CD4-positive, alpha-beta T cell treated with Interleukin-4 for 4 hours (primary cell): ENCODE measurements at places on chromosomes 3 and 15.

GRCh38 chr15:29815000-29815710, 7.1 kb downstream of the TJP1 start:
- DNase-seq: no peak

DNA sequence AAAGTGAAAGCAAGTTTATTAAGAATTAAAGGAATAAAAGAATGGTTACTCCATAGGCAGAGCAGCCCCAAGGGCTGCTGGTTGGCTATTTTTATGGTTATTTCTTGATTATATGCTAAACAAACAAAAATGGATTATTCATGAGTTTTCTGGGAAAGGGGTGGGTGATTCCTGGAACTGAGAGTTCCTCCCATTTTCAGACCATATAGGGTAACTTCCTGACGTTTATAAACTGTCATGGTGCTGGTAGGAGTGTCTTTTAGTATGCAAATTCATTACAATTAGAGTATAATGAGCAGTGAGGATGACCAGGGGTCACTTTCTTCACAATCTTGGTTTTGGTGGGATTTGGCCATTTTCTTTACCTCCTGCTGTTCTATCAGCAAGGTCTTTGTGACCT, 707.9 kb downstream of the ZNF385D start:
- DNase-seq: no peak

DNA sequence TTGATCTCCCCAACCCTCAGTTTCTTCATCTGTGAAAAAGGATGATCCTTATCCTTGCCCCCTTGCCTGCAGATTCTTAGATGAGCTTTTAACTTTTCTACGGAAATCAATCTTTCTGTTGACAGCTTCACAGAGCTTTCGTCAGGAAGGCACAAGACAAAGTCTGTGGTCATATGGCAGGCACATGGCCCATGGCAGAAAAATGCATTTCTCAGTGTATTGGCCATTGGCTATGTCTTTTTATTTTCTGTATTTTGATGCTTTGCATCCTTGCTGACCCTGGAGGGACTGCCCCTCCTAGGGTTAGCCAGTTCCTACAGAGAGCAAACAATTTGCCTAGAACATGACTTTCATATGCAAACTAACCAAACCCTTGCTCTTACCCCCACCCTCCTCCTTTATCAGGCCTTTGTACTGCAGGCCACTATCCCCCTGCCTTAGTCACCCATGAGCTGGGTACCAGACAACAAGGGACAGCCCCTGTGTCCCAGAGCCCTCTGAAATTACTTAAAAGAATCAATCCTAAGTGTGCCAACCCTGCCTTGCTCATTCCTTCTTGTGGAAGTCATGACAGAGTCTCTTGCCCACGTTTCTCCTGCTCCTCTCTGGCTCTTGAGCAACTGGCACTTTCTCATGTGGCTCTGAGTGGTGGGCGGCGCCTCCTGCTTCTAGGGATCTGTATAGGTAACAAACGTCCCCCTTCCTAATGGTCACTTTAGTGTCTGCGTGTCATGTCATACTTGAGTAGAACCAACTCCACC, 24.1 kb upstream of the NOX5 start:
- no peak for DNase-seq

GRCh38 chr3:69761896-69762767, 22.9 kb downstream of the MITF start:
- DNase-seq: no peak

- DNase-seq: no peak
Observed at GRCh38 chr3:65669163-65669875, 369.4 kb downstream of the MAGI1 start.

- peak; percentile 17 for DNase-seq
Observed at GRCh38 chr3:16510620-16511319, 2.7 kb downstream of the RFTN1 start.

- no peak for DNase-seq
Observed at GRCh38 chr15:64337761-64338160, 18.2 kb downstream of the CSNK1G1 start.

DNA sequence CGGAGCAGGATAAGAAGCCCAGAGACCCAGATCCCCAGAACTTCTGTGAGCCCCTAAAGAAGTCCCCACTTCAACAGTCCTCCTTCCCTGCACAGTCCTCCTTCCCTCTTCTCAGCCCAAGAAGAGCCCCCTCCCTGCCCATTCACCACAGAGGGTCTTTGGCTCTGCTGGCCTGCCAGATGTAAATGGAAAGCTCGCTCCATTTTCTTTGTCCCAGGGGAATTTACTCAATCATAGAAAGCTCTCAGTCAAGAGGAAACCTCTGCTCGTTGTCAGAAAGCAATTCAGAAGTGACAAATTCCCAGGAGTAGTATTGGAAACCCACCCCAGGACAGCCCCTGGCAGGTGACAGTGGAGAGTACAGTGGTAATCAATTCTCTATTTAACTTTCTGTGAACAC, 105.5 kb upstream of the SMAD3 start:
- DNase-seq: no peak

- DNase-seq: no peak
Observed at GRCh38 chr15:76163457-76164295, 103.9 kb downstream of the TMEM266 start.

GRCh38 chr3:141915016-141915415, 38.6 kb downstream of the ATP1B3 start:
- no peak for DNase-seq

GRCh38 chr3:25768851-25769250, 14.4 kb downstream of the NGLY1 start:
- no peak for DNase-seq

GRCh38 chr3:176431038-176431418, 766.3 kb downstream of the TBL1XR1 start:
- DNase-seq: no peak

DNA sequence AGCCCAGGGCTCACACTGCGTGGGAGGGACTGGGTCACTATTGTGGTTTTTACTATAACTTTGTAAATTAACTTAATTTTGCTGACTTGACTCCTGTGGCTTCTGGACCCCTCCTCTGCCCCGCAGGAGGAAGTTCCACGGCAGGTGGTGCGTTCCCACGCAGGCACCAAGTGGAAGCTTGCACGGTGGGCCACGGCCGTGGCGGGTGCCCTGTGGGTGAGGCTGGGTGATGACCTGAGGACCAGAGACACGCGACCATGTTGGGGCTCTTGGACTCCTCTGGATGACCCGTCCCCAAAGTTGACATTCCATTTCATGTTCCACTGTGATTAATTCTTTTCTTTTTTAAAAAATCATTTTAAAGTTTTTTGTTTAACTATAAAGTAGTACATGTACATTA, 89.0 kb downstream of the FBLN2 start:
- DNase-seq: no peak
